ENCODE measurements at places on chromosomes 13 and 19.

DNA sequence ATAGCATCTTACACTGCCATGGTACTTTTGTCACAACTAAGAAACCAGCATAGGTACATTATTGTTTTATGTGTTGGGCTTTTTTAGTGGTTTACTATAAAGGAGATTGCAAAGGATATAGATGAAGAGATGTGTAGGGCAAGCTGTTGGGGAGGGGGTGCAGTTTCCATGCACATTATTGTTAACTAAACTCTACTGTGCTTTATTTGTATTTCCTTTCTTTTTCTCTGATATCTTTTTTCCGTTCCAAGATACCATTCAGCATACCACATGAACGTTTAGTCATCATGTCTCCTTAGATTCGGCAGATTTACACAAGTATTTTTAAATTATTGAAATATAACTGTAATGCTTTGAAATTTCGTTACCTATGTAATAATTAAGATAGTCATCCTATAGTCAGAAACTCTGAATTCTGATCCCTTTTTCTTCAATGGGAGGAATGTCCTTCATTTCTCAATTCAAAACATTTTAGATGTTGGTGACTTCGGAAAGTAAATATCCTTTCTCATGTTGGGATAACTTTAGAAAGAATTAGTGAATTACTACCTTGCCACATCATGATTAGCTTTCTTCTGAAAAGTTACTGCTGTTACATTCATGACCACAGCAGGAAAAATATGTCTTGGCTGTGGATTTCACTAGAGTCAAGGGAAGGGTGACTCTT, 82.8 kb downstream of the FRY start:
- no peak for DNase-seq

- DNase-seq, result no peak
Observed at GRCh38 chr19:2150794-2151338, 500 bp downstream of the AP3D1 start.

DNA sequence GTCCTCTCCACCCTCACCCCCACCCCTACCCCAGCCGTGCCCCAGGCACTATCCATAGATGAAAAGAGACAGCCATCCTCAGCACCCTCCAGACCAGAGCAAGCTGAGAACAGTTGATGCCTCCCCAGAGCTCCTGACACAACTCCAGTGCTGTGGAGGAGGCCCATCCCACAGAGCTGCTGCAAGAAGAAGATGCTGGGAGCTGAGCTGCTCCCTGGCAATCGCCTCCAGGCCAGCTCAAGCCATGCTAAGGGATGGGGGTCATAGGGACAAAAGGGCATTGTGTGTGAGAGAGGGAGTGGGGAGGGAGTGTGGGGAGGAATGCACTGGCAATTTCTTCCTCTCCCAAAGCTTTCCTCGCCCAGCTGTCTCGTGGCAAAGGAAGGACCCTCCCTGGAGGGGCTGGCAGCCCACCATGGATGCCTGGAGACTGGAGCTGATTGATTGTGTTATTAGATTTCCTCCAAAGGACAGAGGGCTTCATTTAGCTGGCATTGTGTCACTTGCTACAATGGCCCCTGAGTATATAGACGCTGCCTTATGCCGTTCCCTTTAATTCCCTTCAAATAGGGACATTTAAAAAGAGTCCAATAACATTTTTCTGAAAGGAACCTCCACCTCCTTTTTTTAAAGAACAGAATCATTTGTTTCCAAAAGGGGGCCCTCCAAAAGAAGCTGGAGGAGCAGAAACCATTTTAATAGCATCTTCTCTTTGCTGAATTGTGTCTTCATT, 476.4 kb downstream of the FOXO1 start:
- DNase-seq, result no peak

- DNase-seq, result no peak
Observed at GRCh38 chr19:13417054-13417453, 89.2 kb downstream of the CACNA1A start.

DNA sequence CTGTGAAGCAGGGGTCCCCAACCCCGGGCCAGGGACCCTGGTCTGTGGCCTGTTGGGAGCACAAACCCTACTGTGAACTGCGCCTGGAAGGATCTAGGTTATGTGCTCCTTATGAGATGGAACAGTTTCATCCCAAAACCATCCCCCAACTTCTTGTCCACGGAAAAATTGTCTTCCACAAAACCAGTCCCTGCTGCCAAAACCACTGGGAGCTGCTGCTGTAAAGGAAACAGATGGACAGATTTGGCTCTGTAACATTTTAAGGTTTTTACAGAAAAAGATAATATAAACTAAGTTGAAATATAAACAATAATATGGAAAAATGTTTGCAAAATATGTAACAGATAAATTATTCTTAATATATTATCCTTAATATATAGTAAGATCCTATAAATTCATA, 73.7 kb downstream of the COG6 start:
- DNase-seq, result no peak

DNA sequence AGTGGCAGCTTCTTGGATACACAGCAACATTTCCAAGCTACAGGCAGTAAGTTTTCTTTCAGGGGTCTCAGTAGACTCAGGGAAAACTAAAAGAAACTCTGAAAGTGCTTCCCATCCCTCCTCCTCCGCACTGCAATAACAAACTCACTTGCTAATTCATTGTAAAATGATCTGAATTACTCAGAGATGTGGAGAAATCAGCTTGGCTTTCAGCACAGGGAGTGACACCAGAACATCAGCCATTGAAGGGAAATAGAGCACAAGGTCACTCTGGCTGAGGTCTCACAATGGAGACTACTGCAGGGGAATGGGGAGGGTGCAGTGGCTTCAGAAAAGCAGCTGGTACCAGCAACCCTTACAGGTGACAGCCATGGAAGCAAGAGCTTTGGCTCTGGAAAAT, 137.3 kb upstream of the SERP2 start:
- no peak for DNase-seq

- no peak for DNase-seq
Observed at GRCh38 chr13:72545030-72545719, 182.3 kb downstream of the MZT1 start.

DNA sequence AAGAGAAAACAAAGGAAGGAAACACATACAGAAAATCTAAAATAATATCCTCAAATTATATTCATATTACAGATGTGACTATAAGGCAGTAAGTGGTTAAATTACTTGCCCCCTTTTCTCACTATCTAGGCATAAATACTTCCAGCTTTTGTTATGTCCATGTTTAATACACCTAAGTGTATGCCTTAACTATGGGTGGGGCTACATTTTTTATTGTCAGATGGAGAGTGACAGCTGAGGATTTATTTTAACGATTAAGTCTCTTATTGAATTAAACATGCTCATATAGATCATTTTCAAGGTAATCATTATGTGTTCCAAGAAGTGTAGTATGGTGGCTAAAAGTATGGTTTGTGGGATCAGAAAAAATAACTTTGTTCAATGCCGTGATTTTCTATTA, 909.3 kb downstream of the GPC5 start:
- no peak for DNase-seq

DNA sequence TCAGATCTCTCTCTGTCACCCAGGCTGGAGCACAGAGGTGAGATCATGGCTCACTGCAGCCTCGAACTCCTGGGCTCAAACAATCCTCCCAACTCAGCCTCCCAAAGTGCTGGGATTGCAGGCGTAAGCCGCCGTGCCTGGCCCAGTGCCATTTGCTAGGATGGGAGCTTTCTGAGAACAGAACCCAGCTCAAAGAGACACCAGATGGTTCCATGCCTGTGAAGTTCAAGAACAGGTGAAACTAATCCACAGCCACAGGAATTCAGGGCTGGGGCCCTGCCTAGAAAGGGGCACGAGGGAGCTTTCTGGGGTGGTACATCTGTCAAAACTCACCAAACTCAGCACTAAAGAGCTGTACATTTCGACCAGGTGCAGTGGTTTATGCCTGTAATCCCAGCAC, 4.2 kb downstream of the SLC7A9 start:
- no peak for DNase-seq

DNA sequence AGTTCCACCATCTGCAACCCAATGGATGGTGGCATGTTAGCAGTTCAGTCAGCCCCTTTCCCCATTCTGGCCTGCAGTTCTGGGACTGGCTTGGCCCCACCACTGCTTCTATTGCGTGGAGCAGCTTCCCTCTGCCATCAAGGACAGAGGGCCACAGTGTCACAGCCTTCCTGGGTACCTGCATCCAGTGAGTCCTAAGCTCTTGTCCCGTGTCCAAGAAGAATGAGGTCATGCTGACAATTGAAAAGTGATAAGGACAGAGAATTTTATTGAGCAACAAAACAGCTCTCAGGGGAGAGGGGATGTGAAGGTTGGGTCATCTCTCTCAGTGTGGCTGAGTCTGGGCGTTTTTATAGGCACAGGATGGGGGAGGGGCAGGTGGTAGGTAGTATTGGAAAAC, 33.5 kb upstream of the SIN3B start:
- no peak for DNase-seq

GRCh38 chr13:29529754-29530153, 65.7 kb downstream of the SLC7A1 start:
- no peak for DNase-seq

DNA sequence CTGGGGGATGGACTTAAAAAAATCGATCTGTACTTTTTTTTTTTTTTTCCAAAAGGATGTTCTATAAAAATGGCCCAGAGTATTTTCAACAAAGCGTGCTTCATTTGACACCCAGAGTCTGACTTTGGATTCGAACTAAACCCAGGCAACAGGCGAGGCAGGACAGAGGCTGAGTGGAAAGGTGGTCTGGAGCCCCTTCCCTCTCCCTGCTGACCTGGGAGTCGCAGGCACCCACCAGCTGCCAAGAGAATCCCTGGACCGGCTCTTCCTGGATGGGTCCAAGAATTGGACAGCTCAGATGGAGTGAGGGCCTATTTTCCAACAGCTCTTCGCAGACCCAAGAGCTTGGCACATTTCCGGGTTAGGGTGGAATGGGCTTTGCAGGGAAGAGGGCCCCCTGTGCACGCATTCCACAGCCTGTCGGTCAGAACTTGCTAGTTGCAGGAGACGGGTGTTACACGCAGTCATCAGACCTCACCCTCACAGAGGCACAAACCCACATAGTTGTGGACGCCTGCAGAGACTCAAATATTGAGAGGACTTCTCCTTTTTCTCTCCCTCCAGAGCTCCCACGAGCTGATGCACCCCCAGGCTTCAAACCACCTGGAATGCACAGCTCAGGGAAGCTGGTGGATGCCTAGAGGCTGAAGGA, 15.2 kb downstream of the KCTD15 start:
- no peak for DNase-seq

- DNase-seq, result no peak
Observed at GRCh38 chr13:27006519-27007161, 165.0 kb downstream of the USP12 start.

DNA sequence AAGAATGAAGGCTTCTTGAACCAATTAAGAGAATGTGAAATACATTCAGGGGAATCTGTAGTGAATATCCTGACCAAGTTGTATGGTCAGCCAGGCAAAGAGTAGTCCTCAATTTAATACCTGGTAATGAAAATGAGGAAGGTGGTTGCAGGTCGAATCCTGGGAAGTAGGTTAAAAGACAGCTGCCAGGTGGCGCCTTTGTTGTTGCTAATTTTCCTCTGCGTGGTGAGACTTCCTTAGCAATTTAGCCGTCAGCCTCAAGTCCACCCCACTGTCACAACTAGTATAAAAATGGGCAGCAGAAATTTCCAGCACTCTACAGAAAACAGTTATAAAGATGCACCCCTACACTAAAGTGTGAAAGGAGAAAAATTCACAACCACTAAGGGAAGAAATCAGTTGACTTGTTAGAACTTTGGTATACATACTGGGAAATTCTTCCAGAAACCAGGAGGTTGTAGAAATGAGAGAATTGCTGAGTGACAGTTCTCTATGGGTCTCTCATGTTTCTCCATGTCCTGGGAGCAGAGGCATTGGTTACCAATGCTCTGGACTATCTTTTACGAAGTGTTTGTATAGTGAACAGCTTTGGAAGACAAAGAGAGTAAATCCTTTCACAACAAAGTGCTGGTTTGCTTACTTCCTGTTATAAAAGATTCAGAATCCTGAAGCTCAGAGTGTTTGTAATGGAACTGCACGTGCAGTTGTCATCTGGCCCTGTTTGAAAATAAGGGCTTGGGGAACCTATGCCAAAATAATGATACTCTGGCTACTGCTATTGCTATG, 235.9 kb downstream of the NHLRC3 start:
- no peak for DNase-seq

DNA sequence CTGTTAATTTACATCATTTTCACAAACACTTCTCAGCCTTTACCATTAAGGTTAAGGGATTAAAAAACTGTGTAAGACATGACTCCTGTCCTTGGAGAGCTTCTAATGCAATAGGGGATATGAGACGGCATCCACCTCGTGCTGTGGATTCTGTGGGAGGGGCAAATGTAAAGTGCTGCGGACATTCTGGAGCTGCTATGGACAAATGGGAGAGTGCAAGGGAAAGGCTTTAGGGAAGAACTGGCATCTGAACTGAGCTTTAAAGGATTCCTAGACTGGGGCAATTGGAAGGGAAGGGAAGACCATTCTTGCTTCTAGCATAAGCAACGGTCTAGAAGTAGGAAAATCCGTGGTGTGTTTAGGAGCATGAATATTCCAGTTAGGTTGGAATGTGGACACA, 31.4 kb downstream of the CDADC1 start:
- DNase-seq, result no peak

- DNase-seq, result no peak
Observed at GRCh38 chr13:82002710-82003109, 1661.8 kb upstream of the SPRY2 start.

GRCh38 chr19:46042252-46042883, 1.6 kb upstream of the IGFL4 start:
- no peak for DNase-seq

All from AG09319 (cell line).